ENCODE measurements at places on chromosomes 12 and 14.

GRCh38 chr12:31506515-31507306, 84.2 kb downstream of the DENND5B start:
- no peak for DNase-seq

DNA sequence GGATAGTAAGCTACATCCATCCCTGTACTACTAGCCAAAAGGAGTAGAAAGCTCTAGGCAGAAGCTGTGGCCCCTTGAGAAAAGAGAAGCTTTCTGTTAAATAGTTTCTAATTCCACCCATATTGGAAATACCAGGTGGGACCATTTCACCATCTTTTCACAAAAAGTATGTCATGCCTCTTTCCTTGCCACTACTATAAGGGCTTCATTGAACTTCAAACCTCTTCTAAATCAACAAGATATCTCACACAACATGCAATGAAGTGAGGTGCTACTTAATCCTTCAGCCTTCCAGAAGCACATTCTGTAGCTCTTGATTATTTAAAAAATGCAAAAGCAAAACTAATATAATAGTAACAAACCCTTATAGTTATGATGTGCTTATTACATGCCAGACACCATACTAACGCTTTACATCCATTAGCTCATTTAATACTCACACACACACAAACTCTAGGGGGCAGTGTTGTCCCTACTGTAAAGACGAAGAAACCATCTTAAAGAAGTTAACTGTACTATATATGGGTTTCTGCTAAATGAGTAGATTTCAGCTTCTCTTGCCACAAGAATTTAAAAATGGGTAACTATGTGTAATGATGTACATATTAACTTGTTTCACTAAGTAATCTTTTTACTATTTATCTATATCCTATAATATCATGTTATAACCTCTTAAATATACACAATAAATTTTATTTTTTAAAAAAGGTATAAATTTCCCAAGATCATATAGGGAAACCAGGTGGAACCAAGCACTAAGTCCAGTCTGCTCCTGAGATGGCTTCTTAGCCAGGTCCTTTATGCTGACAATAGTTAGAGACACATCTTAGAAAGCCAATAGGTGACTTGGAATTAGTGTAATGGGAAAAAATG, 124.4 kb downstream of the RPS29 start:
- no peak for DNase-seq

- no peak for DNase-seq
These were observed 2.2 kb upstream of the DCD start for GRCh38 chr12:54650409-54650808.

DNA sequence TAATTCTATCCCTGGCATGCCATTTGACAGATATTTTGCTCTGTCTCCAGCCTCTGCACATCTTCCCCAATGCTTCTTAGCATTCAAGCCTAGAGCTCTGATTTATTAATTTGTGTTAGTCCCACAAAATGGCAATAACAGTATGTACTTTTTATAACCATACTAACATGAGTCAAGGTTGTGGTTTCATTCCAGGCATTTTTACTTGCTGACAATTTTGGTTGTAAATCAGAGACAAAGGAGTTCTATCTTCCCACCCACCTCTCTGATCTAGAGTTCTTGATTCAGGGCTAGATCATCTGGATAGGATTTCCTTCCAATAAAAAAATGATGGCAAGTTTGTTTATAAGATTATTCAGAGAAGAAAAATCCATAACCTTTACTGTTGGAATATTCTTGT, 18.5 kb upstream of the CISTR start:
- no peak for DNase-seq

- DNase-seq = no peak
These were observed 3.0 kb upstream of the OR6S1 start for GRCh38 chr14:20644520-20644919.

DNA sequence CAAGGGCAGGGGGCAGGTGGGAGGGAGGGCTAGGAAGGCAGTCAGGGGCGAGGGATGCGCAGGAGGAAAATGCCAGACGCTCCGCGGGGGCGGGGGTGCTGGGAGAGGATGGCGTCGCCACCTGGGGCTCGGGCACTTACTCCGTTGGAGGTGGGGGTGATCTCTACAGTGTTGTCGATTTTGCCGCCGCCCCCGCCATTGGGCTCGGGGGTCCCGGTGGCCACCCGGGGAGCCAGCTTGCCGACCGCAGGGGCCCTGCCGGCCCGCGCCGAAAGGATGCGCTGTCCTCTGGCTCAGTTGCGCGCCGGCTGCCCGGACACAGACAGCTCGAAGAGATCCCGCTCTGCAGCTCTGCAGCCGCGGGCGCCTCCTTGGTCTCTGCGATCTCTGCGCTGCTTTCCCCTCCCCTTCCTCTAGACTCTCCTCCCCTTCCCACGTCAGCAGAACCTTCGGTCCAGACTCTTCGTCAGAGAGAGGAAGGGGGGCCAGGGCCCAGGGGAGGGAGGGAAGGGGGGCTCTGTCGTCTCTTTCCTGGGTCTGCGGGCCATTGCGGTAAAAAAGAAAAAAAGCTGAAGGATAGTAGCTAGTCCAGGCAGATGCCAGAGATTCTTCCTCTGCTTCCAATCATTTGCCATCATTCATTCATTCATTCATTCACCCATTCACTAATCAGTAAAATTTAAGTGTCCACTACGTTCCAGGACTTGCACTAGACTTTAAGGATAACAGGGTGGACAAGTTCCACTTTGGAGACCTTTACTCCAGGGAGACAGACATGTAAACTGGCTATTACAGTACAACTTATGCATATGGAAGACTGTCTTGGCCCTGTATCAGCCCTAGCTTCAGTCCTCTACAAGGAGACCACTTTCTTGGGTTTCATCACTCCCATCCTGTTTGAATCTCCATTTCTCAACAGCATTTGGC, at the start of gene SLC22A17:
TSS of gene SLC22A17 (minus strand) at position 382 of the 927 bp plus-strand sequence.
- DNase-seq = peak; percentile 10

DNA sequence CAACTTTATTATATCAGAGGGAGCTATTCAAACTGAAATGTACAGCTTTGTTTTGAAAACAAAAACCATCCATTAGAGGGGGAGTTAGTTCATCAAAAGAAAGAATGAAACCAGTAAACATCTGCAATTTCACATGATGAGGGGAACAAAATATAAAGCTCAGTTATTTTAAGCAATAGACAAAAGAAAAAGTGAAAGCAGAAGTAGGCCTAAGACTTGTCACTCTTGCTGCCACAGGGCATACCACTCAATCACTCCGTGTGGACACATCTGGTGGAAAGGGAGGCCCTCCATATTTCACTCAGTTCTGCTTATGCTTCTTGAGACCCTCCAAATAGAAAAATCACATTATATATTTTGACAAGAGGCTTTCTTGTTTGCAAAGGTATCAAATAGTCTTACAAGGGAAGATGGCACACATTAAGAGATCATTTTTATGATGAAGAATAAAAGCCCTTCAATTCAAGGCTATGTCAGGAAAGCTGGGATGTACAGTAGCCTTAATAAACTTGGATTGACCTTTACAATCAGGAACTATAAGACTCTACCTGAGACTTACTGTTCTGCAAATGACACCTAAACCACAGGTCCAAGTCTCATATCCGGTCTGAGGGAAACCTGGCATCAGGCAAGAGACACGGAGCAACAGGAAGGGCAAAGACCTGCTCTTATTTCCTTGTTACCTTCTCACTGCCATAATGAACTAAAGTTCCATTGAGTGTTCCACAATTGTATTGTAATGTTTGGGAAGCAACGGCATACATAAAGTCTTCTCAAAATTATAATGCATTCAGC, 222.5 kb upstream of the GRIP1 start:
- no peak for DNase-seq

DNA sequence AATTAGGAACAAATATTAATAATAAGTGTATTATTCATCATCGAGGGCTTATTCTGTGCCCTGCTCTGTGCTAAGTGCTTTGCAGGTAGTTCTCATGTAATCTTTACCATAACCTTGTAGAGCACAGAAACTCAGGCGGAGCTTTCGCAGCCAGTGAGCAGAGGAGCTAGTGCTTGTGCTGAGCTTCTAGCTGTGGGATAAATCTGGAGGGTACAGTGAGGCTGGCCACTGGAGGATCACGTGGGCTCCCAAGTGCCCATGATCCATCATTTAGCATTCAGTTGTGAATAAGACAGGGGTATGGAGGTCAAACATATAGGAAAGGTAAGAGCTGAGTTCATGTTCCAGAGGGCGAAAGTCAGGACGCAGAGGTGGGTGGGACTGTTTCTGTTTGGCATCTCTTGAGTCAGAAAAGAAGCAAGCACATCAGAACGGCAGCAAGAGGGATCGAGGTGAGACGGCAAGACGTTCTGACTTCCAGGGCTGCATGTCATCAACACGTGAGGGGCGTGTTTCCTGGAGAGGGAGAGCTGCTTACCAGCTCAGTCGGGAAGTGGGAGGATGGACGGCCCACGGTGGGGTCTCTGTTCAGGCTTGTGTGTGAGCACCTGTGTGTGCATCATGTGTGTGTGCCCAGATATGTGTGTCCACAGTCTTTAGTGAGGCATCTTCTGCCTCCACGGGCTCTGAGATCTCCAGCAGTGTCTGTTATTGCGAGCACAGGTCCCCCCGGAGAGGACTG, 16.8 kb upstream of the KRT80 start:
- DNase-seq = no peak

- DNase-seq = no peak
These were observed 1.4 kb downstream of the RIOX1 start for GRCh38 chr14:73492043-73492552.

GRCh38 chr12:76531056-76531455, 28.5 kb downstream of the OSBPL8 start:
- DNase-seq = no peak

DNA sequence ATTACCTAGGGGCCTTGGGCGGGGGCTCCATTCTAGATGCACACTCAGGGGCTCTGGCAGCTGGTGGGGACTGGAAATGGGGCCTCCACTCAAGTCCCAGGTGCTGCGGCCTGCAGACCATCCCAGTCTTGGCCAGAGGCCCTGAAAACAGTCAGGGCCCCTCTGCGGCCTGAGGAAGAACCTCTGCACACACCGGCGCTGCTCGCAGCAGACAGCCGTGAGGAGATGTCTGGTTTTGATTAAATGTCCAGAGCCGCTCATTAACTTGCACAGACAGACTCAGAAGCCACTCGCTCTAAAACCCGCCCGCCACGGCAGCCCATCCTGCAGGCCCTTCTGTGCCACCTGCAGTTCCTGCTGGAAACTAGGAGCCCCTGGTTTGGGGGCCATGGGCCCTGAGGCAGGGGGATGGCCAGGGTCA, 36.4 kb upstream of the NCOR2 start:
- DNase-seq = no peak

GRCh38 chr12:15772405-15773018, 16.7 kb downstream of the EPS8 start:
- no peak for DNase-seq

- DNase-seq = no peak
These were observed 227.4 kb downstream of the TMEM132D start for GRCh38 chr12:129676411-129676810.

GRCh38 chr14:76855066-76855465, 28.9 kb downstream of the LRRC74A start:
- DNase-seq = no peak

DNA sequence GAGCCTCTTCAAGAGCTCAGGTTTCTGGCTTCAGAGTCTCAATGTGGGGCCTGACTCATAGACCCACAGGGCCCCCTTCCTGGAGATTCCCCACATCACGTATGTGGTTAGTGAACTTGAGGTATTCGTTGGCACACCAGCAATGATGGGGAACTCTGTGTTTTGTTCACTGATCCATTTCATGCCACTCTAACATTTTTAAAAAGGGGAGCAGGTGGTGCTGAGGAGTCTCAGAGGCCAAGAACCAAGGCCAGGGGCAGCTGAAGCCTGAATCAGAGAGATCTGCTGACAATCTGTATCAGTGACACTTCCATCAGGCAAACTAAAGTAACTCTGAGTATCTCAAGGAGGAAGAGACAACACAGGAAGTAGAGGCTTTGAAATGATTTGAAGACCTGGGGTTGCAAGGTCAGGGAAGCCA, 323.4 kb downstream of the VRK1 start:
- no peak for DNase-seq

DNA sequence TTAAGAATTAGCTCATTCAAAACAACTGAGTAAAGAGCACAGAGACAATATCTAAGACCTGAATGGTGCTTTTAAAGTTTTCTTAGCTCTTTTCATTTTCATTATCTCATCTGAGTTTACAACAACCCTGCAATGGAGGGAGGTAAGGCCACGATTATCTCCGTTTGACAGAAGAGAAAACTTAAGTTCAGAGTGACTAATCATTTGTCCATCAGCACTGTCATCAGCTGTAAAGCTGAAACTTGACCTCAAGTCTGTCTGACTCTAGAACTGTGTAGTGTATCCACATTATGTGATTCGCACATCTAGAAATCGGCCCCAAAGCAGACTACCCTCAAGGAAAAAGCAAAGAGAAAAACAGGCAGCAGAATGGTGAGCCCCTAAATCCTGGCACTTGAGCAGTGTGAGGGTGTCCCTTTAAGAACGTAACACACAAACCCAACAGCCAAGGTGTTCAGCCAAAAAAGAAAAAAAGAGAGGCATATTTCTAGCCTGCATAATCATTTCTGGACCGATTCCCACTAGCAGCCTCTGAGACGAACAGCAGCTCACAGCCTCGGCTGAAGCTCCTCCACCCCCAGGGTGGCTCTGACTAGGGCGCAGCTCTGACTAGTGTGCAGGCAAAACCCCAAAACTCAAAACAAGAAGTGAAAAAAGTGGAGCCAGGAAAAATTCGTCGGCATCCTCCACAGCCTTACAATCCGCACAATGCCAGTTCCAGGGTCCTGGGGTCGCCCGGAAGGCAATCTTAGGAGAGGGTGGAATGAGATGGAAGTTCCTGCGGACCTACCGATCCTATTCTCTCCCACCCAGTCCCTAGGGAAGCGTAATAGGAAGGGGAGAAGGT, 1.6 kb downstream of the STXBP6 start:
- DNase-seq = no peak

DNA sequence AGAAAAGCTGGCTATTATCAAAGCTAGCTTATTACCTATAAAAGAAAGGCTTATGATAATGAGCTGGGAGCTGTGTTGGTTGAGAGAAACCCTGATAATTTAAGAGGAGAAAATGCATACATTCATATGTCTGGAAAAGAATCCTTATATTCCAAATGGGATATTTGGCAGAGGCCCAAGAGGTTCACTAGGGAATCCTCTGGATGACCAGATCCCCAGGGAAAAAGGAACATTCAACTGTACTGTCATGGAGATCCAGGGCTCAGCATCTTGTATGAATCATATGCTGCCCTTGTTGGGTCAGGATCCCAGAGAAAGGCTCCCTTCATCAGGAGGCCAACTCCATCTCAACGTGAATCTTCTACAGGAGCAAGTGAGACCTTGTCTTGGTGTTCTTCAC, 16.6 kb upstream of the FBXO34 start:
- no peak for DNase-seq

Measured in stimulated activated CD4-positive, alpha-beta T cell treated with anti-CD3 and anti-CD28 coated beads, Interleukin-15, amount 100 ng/mL, for 1 hour (primary cell).